ENCODE measurements at places on chromosomes 5 and 9.
A peak's percentile ranks its signal among the peaks of the same experiment; 100 is the strongest.

DNA sequence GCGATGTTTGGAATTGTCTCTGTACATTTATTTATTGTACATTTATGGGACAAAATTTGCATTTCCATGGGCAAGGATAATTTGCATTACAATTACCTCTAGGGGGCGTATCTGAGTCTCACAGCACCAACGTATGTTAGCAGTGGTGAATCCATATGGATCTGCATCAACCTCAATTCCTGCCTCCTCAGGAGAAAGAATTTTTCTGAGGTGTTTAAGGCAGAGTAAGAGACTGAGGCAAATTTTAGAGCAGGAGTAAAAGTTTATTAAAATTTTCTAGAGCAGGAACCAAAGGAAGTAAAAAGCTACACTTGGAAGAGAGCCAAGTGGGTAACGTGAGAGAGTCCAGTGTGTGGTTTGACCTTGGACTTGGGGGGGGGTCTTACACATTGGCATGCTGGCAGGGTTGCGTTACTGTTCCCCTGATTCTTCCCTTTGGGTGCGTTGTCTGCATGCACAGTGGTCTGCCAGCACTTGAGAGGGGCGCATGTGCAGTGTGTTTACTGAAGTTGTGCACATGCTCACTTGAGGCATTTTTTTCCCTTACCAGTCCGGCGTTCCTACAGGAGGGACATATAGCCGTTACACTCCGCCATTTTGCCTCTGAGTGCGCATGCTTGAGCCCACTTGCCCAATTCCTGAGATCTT, 21.0 kb upstream of the RAB14 start:
- DNase-seq, result no peak

- DNase-seq, result no peak
These were observed 97.8 kb downstream of the TSSK1B start for GRCh38 chr5:113336975-113337374.

GRCh38 chr5:8720506-8720905, 825.4 kb downstream of the SEMA5A start:
- DNase-seq, result no peak

DNA sequence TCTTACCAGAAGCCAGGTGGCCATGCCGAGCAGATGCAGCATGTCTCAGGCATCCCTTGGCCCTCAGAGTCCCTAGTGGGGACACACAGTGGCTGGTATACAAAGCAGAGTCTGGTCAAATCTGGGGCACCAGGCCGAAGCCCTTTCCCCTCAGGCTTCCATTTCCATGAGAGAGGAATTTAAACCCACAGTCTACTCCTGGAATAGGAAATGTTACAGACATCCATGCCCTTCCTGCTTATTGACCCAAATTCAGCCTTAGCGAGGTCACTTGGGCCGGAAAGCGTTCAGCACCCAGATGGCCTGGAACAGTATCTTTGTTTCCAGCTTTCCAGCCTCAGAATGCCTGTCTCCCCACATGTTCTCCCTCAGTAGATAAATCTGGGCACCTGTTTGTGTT, 131.7 kb downstream of the PIP5K1B start:
- DNase-seq, result no peak

GRCh38 chr5:167713896-167714295, 577.5 kb upstream of the WWC1 start:
- no peak for DNase-seq

GRCh38 chr5:62268792-62269191, 37.2 kb upstream of the KIF2A start:
- DNase-seq, result peak; percentile 8

- DNase-seq, result no peak
These were observed 919.4 kb downstream of the TLE4 start for GRCh38 chr9:80491086-80491696.

Measured in central memory CD4-positive, alpha-beta T cell (primary cell).